ENCODE measurements at places on chromosomes 1 and 21.

DNA sequence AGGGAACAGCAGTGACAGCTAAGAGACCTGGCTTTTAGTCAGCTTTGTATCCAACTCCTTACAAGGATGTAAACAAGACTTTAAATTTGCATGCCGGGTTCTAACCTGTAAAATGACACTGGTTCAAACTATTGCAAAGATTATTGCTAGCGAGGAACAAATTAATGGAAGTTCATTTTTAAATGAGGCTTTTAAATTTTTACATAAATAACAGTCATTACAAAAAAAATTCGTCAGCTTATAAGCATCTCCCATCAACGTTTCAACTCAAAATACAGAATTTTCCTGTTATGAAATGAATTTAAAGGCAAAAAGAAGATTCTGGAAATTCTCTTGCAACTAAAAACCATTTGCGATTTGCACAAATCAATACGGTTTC lies 668 bp downstream of the KIF14 start:
- no peak for DNase-seq
- peaks cover 11% of the 10 kb centered on the region for H3K4me1 ChIP-seq
- H3K4me3 ChIP-seq, result peak overlapping the region; percentile 61
- no peaks in the 10 kb centered on the region for H3K27me3 ChIP-seq
- no peaks in the 10 kb centered on the region for H3K36me3 ChIP-seq

DNA sequence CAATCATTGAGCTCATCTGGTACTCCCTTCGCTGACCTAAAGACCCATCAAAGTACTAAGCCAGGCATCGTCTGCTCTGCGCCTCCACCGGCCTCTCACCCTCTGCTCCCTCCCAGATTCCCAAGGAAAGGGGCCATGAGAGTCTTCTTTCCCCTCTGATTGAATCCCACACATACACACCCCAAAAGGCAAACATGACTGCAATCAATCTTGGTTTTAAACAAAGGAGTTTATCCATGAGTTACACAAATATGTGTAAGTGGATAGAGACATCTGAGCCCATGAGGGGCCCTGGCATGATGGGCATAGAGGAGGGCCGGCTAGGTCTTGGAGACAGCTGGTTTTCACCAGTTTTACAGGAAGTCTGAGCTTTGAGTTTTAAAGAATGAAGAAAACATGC lies 50.9 kb downstream of the CAPN2 start:
- H3K4me1 ChIP-seq, result no peaks in the 10 kb centered on the region
- no peak overlapping the region for H3K27ac ChIP-seq
- H3K4me3 ChIP-seq, result no peak overlapping the region
- peaks cover 74% of the 10 kb centered on the region for H3K36me3 ChIP-seq
- DNase-seq, result no peak

GRCh38 chr1:21749109-21749508 lies 33.8 kb downstream of the USP48 start:
- H3K36me3 ChIP-seq, result peaks cover 45% of the 10 kb centered on the region
- no peaks in the 10 kb centered on the region for H3K27me3 ChIP-seq
- H3K27ac ChIP-seq, result no peak overlapping the region
- no peak for DNase-seq
- no peak overlapping the region for H3K4me3 ChIP-seq

DNA sequence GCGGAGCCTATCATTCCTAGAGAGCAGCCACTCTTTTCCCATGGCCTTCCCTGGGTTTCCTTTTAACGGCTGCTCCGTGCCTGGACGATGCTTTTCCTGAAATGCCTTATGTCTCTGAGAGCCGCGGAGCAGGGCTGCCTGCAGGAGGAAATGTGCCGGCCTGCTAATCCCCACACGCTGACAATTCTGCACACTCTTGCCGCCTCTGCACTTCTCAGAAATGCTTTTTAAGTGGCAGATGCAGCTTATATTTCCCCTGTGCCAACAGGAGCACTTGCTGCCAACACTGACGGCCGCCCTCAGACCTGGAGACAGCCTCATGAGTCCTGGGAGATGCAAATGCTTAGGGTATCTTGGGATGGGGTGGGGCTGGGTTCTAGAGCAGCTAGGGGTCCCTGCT lies 253.2 kb downstream of the GRIK3 start:
- H3K4me1 ChIP-seq, result no peaks in the 10 kb centered on the region
- no peak overlapping the region for H3K27ac ChIP-seq
- H3K4me3 ChIP-seq, result no peak overlapping the region
- no peaks in the 10 kb centered on the region for H3K36me3 ChIP-seq
- H3K27me3 ChIP-seq, result no peaks in the 10 kb centered on the region
- no peak for DNase-seq

- H3K4me3 ChIP-seq, result no peak overlapping the region
- no peaks in the 10 kb centered on the region for H3K36me3 ChIP-seq
- no peak overlapping the region for H3K27ac ChIP-seq
- H3K4me1 ChIP-seq, result no peaks in the 10 kb centered on the region
- no peaks in the 10 kb centered on the region for H3K27me3 ChIP-seq
Measured at GRCh38 chr1:3062616-3063378, 6.2 kb upstream of the PRDM16 start.

GRCh38 chr1:248782416-248783141 lies 27.0 kb upstream of the LYPD8 start:
- no peaks in the 10 kb centered on the region for H3K27me3 ChIP-seq
- H3K36me3 ChIP-seq, result no peaks in the 10 kb centered on the region
- H3K4me1 ChIP-seq, result no peaks in the 10 kb centered on the region

DNA sequence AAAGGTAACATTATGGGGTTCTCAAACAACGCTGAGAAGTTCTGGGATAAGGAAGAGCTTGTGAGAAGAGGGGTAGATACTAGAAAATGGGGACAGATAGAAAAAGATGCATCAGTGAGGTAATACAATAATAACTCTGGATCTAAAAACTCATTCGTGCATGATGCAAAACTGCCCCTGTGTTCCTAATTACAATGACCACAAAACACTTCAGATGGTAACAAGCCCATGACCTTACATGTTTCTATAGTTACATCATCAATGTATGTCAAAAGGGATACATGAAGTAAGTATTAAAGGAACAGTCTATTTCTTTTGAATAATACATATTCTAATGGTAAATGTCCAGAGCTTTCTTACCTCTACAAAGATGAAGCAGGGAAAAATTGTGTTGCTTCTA lies 110.6 kb upstream of the PLPPR5 start:
- no peak overlapping the region for H3K27ac ChIP-seq
- DNase-seq, result no peak
- no peaks in the 10 kb centered on the region for H3K27me3 ChIP-seq
- no peaks in the 10 kb centered on the region for H3K36me3 ChIP-seq
- no peaks in the 10 kb centered on the region for H3K4me1 ChIP-seq

Data from natural killer cell (primary cell).